Upper lobe of left lung (tissue), 6 donors: ENCODE measurements at places on chromosomes 4 and X. TPM values are rescaled to one million over a fixed set of nuclear protein-coding genes. Genes with fewer than 3 reads are reported as not detected.
A peak's percentile ranks its signal among the peaks of the same experiment; 100 is the strongest.

The OPRPN gene
- total RNA-seq: not detected

The NKX6-1 gene
- 0.11 TPM for total RNA-seq

DNA sequence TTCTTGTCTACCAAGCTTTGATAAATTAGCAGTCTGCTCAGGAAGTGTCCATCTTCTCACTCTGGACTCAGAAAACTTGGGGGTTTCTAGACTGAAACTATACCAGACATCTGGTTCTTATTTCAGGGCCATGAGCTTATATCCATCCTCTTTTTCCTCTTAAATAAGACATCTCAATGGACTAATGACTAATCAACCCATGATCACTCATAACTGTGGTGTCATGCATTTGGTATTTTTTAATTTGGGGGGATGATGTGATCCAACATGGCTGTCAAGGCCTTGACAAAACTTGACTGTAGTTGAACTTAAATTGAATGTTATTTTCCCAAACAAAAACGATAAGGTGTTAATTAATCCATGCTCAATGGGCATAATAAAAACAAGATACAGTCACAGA lies 87.8 kb downstream of the GPRASP3 start:
- no peak overlapping the region for H3K4me3 ChIP-seq
- no peaks in the 10 kb centered on the region for H3K4me1 ChIP-seq
- no peaks in the 10 kb centered on the region for H3K27me3 ChIP-seq
- no peak for DNase-seq
- no peak overlapping the region for H3K27ac ChIP-seq

- H3K27ac ChIP-seq: no peak overlapping the region
- no peak overlapping the region for H3K4me3 ChIP-seq
- no peaks in the 10 kb centered on the region for H3K27me3 ChIP-seq
- H3K4me1 ChIP-seq: no peaks in the 10 kb centered on the region
- no peak for DNase-seq
Observed at GRCh38 chr4:116881077-116881476, 204.3 kb downstream of the TRAM1L1 start.

DNA sequence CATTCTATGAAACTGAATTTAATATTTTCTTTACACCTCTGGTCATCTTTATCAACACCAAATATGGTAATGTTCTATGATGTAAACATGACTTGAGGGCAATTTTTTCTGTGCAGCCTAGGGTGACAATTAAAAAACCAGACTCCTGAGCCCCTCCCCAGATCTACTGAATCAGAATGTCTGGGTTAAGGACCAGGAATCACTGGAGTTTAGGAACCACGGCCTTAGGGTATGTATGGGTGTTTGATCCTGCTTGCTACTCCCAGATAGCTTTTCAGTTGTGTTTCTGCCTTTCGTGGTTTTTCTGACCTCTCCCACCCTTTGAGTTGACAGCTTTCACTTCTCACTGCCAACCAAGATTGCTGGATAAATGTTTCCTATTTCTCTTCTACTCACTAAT lies 332.2 kb downstream of the DHX15 start:
- DNase-seq: no peak
- no peaks in the 10 kb centered on the region for H3K36me3 ChIP-seq
- no peak overlapping the region for H3K4me3 ChIP-seq
- no peaks in the 10 kb centered on the region for H3K4me1 ChIP-seq
- H3K27me3 ChIP-seq: no peaks in the 10 kb centered on the region

GRCh38 chr4:186191200-186192065 lies at the start of gene CYP4V2:
TSS of gene CYP4V2 (plus strand) at chr4:186191567. CDS start at chr4:186191824, 257 bp downstream.
- no peaks in the 10 kb centered on the region for H3K36me3 ChIP-seq
- H3K4me1 ChIP-seq: peaks cover 8% of the 10 kb centered on the region
- H3K4me3 ChIP-seq: peak within 1 kb of the TSS; percentile 97
- DNase-seq: peak; percentile 83
- no peaks in the 10 kb centered on the region for H3K27me3 ChIP-seq
- peak within 1 kb of the TSS; percentile 96 for H3K27ac ChIP-seq

DNA sequence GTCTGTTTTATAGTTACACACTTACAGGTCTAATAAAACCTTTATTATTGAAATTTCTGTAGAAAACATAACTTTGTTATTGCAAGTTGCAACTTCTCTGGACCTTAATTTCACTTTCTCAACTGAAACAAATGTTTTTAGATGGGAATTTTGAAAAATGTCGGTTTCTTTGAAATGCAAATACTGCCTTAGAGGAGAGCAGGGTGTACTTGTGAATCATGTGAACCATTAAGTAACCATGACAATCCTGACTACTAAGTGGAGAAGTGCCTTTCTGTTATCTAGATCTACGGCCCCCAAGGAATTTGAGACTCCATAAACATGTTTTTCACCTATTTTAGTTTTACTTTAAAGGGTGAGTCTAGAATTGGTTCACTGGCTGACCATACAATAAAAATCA lies 8.5 kb upstream of the ARMCX2 start:
- H3K27me3 ChIP-seq: no peaks in the 10 kb centered on the region
- no peaks in the 10 kb centered on the region for H3K4me1 ChIP-seq
- H3K4me3 ChIP-seq: no peak overlapping the region
- no peak overlapping the region for H3K27ac ChIP-seq
- no peaks in the 10 kb centered on the region for H3K36me3 ChIP-seq

DNA sequence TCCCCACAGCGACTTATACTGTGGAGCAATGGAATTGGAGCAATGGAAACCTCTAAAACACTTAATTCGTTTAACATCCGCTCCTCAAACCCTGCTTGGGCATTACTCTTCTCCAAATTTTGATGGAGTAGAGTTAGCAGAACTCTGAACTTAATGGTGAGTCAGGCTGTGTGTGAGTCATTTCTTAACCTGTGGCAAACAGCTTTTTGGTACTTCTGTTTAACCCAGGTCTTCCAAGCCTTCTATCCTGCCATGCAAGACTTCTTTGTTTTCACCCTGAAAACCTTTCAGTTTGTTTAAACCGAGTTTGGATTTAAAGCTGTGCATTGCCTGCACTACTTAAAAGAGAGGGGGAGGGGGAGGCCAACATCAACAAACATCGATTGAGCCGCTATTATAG lies 3.6 kb upstream of the AMOT start:
- no peak overlapping the region for H3K27ac ChIP-seq
- no peaks in the 10 kb centered on the region for H3K27me3 ChIP-seq
- no peaks in the 10 kb centered on the region for H3K36me3 ChIP-seq
- H3K4me1 ChIP-seq: no peaks in the 10 kb centered on the region
- no peak for DNase-seq
- no peak overlapping the region for H3K4me3 ChIP-seq
